ENCODE measurements at places on chromosomes 5 and 9.

DNA sequence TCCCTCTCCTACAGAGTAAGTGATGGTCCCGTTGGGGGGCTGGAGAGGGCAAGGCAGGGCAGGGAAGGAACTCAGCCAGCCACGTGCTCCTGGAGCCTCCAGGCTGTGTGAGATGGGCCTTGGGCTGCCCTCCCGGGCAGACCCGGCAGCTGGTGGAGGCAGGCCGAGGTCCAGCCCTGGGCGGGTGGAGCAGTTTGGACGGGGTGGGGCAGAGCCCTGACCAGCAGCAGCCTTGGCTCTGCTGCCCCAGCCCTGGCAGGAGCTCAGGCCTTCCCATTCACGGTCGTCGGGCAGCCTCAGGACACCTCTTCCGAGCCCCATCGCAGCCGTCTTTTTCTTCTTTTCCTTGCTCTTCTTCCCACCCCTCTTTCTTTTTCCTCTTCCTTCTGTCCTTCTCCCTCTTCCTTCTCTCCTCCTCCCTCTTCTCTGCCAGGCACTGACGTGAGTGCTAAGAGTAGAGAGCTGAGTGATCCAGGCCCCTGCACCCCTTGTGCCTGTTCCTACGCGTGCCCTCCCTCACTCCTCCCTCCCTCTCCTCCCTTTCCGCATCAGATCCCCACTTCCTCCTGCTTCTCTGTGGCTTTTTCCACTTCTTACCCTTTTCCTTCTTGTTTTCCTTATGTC, 42.8 kb downstream of the AMBP start:
- no peak for DNase-seq

- peak; percentile 44 for DNase-seq
Observed at GRCh38 chr5:170638454-170639220, 134.8 kb downstream of the KCNIP1 start.

DNA sequence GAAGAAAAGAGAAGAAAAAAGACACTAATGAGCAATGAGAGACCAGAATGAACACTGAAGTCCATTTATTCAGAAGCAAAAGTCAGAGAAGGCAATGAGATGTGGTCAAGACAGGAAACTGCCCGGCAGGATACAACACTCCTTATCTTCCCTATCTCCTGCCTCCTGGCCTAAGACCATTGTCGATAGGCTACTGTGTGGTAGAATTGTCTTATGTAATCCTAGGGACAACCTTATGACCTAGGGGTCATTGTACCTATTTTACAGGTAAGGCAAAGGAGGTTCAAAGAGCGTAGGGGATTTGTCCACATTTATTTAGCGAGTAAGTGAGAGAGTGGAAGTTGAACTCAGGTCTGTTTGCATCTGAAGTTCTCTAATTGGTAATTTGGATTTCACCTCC, 63.0 kb upstream of the PTPN3 start:
- DNase-seq = no peak

DNA sequence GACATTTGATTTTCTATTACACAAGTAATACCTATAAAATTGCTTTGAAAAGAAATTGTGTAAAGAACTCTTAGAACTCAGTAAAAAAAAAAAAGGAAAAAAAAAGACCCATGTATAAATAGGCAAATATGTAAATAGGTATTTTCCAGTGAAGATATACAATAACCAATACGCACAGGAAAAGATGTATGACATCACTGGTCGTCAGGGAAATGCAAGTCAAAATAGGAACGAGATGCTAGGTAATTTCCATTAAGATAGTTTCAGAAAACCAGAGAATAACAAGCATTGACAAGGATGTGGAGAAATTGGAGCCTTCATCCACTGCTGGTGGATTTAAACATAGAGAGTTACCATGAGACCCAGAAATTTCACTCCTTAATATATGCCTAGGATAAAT, 708.8 kb downstream of the MTRR start:
- DNase-seq = no peak

DNA sequence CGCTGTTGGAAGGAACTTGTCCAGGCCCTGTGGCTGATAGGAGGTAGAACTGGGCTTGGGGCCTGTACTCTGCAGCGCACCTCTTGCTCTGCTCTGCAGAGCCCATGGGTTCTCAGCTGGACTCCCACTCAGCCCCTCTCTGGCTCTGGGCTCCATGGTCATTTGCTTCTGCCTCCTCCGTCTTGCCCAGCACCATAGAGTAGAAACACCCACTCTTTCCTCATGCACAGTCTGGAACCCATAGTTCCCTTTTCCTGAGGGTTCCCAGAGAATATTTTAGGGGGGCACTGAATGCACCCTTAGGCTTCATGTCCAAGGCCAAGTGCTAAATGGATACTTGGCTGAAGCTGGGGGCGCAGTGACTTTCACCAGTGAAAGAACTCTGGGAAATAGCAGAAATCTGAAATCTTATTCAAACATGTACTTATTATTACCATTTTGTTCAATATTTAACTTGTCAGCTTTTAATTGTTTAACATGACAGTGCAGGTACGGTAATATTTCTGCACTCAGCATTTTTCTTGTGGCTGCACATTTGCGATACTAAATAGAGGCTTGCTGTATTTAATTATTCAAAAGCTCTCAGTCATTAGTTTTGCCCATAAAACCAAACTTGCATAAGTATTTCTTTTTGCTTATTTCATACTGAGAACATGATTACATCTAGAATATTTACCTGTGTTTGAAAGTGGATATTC, 31.5 kb downstream of the GALNT12 start:
- DNase-seq = no peak

DNA sequence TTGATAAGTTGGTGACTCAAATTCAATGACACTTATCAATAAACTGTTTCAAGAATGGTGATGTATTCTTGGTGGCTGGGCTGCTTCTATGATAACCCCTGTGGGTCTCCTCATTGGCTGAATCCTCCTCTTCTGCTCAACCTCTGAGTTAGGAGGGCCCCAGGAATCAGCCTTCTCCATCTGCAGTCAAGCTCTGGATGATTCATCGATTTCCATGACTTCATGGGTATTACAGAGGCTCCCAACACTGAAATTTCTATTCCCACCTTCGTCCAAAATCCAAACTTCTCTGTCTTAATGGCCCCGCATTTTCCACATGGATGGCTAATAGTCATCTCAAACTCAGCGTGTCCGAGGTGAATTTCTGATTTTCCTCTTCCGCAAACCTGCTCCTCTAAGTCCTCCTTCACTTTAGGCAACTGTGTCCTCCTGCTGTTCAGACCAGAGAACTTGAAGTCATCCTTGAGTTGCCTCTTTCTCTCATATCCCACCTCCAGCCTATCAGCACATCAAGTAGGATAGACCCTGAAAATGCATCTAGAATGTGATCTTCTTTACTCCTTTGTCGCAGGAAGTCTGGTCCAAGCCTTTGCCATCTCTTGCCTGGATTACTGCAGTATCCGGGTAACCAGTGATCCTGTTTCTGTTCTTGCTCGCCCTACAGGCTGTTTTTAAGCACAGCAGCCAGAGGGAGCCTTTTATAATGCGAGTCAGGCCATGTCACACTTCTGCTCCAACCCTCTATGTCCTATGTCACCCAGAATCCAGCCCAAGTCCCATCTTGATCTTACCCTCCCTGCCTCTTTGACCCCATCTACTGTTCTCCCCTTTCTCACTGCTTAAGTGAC, 41.4 kb upstream of the IL7R start:
- DNase-seq = no peak

GRCh38 chr5:106089073-106089472, 1581.7 kb downstream of the EFNA5 start:
- DNase-seq = no peak

GRCh38 chr9:131529597-131530545, 1.2 kb downstream of the UCK1 start:
- no peak for DNase-seq

GRCh38 chr5:111066261-111066938, 5.1 kb upstream of the TSLP start:
- no peak for DNase-seq
